ENCODE measurements at places on chromosomes 13 and 19.

DNA sequence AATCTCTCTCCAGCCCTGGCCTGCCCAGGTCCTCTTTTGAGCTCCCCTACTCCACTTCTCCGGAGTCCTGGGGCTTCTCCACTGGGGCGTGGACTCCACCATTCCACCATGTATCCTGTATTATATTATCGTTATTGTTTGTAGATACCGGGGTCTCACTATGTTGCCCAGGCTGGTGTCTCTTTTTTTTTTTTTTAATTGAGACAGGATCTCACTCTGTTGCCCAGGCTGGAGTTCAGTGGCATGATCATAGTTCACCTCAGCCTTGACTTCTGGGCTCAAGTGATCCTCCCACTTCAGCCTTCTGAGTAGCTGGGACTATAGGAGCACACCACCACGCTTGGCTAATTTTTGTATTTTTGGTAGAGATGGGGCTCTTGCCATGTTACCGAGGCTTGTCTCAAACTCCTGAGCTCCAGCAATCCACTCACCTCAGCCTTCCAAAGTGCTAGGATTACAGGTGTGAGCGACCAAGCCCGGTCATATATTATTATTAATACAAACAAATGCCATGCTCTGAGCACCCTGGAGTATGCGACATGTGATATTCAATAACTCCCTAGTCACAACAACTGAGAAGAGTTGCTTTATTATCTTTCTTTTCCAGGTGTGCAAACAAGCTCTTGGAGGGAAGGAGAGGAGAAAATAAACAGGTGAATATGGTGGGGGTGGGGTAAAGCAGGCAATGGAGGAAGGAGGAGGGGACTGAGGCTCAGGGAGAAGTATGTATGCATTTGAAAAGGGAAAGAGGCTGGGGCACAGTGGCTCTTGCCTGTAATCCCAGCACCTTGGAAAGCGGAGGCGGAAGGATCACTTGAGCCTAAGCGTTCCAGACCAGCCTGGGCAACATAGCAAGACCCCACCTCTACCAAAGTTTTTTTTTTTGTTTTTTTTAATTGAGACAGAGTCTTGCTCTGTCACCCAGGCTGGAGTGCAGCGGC, 2.8 kb upstream of the CERS4 start:
- DNase-seq = no peak

- peak; percentile 84 for DNase-seq
Observed at GRCh38 chr19:46495786-46496099, at the start of gene PNMA8B. Gene PNMA8B, minus strand, starts transcription at chr19:46495867. Its CDS starts 402 bp downstream, at chr19:46495465.

DNA sequence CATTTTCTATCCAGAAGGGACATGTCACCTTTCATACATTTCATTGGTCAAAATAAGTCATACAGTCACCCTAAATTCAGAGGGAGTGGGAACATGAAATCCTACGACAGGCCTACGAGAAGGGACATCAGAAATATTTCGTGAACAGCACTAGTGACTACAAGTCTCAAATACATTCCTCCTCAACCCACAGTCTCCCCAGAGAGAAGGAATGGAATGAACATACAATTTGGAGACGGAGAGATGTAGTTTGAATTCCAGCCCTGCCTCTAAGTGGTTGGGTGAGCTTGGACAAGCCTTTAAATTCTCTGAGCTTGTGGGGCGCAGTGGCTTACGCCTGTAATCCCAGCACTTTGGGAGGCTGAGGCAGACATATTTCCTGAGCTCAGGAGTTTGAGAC, 9.9 kb downstream of the SERTM1 start:
- no peak for DNase-seq

- no peak for DNase-seq
Observed at GRCh38 chr13:64428196-64428595, 2801.9 kb downstream of the PCDH9 start.

DNA sequence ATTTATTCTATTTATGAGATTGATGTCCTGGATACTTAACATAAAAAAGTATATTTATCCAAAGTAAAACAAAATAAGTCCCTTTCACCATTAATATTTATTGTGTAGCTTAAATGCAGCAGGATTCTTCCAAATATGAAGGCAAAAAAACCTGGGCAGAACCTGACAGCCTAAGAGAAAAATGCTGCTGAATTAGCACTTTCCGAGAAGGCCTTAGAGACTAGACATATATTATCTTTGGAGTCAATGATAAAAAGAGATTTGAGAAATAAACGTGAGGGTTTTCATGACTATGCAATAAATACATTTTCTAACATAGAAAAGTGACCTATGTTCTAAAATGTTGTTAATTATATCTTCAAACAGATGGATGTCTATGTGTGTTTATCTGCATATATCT, 566.9 kb downstream of the PCDH9 start:
- DNase-seq = no peak

DNA sequence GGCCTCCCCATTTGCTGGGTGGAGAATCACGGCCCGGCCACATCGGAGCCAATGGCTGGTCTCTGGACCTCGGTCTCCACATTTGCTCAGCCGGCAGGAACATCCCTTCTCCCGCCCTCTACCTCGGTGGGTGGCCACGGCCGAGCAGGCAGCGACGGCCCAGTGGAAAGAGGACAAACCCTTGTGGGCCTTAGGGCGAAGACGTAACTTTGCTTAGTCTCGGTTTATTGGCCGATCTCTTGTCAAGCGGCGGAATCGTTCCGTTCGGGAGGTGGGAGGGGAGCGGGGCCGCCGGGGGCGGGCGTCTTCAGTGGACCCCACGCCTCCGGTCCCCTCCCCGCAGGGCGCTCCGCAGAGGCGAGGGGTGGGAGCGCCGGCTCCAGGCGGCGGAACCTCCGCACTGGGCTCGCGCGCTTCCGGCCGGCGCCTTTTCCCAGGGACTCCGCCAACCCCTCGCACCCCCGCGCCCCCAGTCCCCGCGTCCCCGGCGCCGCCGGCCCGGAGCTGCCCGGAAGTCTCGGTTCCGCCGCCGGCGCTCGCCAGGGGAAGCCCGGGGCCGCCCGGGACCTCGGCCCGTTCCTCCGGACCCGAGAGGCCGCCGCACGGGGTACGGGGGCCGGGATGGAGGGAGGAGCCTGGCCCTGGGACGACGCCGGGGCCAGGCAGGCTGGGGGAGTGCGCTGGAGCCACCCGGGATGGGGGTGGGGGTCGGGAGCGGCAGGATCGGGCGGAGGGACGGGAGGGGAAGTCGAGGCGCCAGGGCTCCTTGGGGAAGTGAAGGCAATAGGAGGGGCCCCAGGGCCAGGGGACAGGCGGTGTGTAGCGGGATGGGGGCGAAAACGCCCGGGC, at the start of gene ZNF580:
Gene ZNF580, plus strand, starts transcription at position 426 of the 849 bp plus-strand sequence. CDS start 1,507 bp downstream, outside the sequence.
- DNase-seq = peak; percentile 60

DNA sequence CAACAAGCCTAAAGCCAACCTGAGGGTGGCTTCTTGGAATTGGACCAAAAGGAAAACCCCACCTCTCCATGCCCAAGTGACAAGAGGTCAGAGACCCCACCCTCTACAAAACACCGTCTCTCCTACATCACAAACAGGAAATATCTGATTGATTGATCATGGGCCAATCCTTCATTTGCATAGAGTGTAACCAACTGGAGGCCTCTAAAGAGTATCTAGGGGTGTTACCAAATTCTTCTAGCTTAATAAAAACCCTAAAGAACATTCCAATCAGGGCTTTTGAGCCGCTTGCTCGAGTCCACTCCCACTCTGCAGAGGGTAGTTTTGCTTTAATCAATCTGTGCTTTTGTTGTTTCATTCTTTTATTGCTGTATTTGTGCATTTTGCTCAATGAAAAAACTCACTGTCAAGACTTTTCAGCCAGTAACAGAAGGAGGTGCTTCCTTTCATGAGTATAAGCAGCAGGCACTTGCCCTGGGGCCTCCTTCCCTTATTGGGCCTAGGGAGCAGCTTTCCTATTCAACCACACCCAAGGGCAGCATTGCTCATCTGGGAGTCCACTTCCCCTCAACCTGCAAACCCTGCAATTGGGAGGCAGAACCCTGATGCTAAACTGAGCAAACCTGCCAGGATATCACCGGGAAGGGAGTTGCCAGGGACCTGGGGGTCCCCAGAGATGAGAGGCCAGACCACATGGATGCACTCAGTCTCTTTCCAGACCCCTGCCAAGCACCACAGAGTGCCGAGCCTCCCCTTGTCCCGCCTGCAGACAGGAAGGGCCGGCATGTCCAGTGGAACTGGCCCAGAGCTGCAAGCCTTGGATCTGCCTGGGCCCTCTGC, 154.3 kb upstream of the VSTM2B start:
- DNase-seq = no peak

- DNase-seq = no peak
Observed at GRCh38 chr19:48656840-48657474, 11.0 kb upstream of the CA11 start.

DNA sequence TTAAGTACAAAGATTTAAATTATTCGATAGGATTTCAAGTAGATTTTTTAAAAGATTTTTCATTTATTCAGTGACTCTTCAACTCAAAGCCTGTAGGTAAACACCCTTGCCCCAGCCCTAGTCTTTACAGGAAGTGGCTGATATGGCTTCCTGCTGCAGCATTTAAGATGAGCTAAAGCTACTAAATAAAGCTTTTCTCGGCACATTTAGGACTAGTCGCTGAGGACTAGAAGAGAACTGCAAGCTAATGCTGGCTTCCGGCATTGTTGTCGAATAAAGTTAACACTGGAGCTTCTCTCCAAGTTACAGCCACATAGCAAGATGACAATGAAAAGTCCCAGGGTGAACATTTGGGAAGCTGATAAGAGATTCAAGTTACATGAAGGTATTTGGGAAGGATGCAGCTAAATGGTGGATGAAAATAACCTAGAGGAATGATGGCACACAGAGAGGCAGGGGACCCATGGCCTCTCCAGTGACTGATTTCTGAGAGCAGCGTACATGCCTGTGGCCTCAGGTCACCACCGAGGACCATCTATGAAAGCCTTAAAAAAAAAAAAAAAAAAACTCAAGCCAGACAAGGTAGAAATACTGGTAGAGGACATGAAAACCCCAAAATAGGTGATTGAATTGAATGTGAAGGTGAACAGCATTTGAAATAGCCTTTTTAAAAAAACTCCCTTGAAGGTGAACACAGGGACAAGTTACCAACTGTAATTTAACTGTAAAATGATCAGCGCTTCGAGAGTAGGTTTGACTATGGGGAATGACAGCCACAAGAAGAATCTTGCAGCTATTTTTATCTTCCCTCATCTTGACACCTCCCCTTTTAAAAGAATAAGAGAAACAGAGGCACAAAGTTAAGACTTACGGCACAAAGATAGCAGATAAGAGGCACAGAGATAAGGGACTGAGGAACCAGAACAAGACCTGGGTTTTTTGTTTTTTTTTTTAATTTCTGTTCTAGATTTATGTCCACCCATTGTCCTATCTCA, 155.4 kb downstream of the DCT start:
- no peak for DNase-seq

- DNase-seq = no peak
Observed at GRCh38 chr13:24052547-24053518, 107.7 kb upstream of the SPATA13 start.

DNA sequence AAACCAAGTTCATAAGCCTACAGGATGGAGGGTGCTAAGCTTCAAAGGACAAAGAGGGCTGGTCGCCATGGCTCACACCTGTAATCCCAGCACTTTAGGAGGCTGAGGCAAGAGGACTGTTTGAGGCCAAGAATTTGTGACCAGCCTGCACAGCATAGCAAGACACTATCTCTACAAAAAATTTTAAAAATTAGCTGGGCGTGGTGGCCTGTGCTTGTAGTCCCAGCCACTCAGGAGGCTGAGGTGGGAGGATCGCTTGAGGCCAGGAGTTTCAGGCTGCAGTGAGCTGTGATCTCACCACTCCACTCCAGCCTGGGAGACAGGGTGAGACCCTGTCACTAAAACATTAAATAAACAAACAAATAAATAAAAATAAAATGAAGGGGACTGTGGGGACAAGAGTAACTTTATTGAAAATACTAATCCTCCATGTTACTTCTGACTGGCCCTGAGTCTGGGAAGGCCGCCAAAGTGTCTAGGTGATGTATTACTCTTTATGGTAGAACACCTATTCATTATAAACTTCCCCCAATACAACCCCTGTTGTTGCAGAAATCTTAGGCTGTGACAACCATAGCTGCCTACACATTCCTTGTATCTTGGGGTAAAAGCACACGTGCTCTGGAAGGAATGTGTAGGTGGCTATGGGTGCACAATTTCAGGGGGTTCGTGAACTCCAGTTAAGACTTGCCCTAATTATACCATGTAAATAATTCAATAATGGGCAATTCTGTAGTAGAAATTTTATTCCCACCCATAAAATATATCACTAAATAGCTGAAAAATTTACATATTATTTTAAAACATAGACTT, 14.6 kb upstream of the URAD start:
- DNase-seq = no peak

DNA sequence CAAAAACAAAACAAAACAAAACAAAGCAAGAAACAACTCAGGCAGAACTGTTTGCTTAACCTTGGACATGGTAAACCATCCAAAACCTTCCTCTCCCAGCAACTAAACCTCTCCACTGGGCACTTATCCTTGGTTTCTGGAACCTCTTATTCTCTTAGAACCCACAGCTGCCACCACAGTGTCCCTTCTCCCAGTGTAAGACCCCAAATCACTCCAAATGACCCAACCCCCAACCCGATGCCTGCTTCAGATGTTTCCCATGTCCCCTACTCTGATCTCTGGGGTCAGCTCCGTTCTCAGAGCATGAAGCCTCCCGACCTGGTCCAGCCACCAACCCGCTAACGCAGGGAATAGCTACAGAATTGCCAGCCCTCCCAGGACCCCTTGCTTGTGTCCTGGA, 972 bp downstream of the KLK2 start:
- DNase-seq = no peak

GRCh38 chr13:70432276-70432805, 324.1 kb upstream of the KLHL1 start:
- DNase-seq = no peak

- DNase-seq = no peak
Observed at GRCh38 chr19:17393914-17394313, at the start of gene CCDC194. Gene CCDC194, minus strand, starts transcription at chr19:17394196. Its CDS starts 38 bp downstream, at chr19:17394158.

- no peak for DNase-seq
Observed at GRCh38 chr19:1164684-1165531, 9.2 kb downstream of the SBNO2 start.

- no peak for DNase-seq
Observed at GRCh38 chr13:37074703-37075102, 15.2 kb upstream of the SUPT20H start.

DNA sequence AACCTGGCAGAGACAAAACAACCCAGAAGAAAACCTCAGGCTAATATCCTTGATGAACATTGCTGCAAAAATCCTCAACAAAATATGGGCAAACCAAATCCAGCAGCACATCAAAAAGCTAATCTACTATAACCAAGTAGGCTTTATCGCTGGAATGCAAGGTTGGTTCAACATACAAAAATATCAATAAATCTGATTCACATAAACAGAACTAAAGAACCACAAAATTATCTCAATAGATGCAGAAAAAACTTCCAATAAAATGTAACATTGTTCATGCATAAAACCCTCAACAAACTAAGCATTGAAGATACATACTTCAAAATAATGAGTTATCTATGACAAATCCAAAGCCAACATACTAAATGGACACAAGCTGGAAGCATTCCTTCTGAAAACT, 8.8 kb downstream of the ZNF724 start:
- DNase-seq = no peak

Data from posterior cingulate gyrus (tissue), 11 donors.